ENCODE measurements at places on chromosomes 12 and 14.
A peak's percentile ranks its signal among the peaks of the same experiment; 100 is the strongest.

GRCh38 chr12:29282031-29282816 lies 98.7 kb downstream of the ERGIC2 start:
- peak; percentile 75 for DNase-seq

DNA sequence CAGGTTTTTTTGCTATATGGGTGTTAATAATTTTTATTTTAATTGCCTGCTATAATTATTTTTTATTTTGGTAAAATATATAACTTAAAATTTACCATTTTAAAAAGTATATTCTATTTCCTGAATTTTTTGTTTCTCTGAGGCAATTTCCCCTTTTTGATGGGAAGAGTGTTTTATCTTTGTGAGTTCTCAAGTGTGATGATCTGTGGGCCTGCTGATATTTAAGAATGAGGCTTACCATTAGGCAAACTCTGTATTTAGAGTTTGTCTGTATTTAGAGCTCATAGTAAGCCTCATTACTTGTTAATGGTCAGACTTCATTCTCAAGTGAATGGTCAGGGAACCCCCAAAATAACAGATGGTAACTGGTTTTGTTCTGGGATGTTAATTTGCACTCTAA lies 48.0 kb downstream of the WNK1 start:
- no peak for DNase-seq

DNA sequence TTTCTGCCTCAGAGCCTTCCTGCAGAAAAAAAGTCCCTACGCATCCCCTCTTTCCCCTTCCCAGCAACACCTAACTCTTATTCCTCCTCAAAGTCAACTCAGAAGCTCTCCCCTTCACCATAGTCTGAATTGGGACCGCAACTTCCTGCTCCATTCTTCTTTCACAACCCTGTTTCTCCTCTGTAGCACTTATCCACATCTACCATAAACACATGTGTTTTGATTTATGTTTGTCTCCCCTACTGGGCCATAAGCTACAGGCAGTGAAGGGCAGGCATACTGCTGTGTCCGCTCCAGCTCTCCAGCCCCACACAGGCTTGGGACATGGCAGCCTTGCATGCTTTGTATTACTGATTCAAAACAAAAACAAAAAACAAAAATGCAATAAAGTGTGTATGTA lies 5.9 kb downstream of the SDR9C7 start:
- DNase-seq, result peak; percentile 21

DNA sequence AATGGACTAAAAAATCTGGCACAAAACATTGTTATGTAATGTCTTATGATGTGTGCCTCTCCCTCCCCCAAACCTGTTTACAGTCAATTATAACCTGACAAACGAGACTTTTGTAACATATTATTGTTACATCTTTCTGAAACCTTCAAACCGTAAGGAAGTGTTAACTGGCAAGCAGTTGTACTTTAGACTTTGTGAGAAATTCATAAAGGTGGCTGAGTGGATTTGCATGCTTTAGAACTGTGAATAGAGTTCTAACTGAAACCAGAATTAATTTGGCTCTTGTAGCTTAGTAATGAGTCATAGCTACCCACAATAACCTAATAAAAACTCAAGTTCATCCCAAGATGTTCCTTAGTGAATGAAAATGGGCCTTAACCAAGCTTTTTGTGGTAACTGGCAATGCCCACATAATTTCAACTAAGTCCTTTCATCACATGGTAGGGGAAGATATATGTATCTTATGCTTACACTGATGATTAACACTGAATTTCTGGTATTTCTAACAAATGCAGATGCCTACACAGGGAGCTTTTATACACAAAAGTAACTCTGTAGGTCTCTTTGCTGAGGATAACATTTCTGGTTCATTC lies 29.7 kb downstream of the RAD9B start:
- peak; percentile 74 for DNase-seq

- peak; percentile 57 for DNase-seq
Observed at GRCh38 chr12:107320929-107321631, 227.7 kb upstream of the CRY1 start.

DNA sequence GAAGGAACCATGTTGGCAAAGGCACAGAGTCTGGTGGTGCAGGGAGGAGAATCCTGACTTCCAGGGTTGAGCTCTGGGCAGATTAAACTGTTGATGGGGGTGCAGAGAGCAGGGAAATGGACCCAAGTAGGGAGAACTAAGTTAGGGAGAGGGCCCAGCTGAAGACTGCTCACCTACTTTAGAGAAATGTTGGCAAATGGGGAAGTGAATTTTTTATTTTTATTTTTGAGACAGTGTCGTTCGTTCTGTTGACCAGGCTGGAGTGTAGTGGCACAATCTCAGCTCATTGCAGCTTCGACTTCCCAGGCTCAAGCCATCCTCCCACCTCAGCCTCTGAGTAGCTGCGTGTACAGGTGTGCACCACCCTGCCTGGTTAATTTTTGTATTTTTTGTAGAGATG lies 32.1 kb upstream of the TUBA1A start:
- no peak for DNase-seq

GRCh38 chr12:79688376-79689060 lies 2.2 kb downstream of the PAWR start:
- peak; percentile 35 for DNase-seq

GRCh38 chr14:70812124-70812818 lies 3.0 kb upstream of the MAP3K9 start:
- no peak for DNase-seq

GRCh38 chr12:50936821-50937530 lies 15.4 kb upstream of the HIGD1C start:
- no peak for DNase-seq

DNA sequence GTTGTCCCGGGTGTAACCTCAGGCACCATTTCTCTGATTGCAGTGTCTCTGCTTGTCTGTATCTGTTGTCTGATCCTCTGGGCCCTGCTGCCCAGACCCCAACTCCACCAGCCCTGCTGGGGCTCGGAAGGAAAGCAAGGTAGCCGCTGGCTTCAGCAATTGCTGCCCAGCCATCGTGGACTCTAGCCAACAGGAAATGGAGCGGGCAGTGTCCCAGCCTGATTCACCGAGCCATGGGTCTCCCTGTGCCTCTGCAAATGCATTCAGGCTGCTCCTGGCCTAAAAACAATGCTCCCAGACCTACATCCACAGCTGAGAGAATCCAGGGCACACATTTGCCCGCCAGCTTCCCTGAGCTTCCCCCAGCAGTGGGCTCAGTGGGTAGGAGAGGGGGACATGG lies 9.2 kb downstream of the TUNAR start:
- DNase-seq, result no peak

DNA sequence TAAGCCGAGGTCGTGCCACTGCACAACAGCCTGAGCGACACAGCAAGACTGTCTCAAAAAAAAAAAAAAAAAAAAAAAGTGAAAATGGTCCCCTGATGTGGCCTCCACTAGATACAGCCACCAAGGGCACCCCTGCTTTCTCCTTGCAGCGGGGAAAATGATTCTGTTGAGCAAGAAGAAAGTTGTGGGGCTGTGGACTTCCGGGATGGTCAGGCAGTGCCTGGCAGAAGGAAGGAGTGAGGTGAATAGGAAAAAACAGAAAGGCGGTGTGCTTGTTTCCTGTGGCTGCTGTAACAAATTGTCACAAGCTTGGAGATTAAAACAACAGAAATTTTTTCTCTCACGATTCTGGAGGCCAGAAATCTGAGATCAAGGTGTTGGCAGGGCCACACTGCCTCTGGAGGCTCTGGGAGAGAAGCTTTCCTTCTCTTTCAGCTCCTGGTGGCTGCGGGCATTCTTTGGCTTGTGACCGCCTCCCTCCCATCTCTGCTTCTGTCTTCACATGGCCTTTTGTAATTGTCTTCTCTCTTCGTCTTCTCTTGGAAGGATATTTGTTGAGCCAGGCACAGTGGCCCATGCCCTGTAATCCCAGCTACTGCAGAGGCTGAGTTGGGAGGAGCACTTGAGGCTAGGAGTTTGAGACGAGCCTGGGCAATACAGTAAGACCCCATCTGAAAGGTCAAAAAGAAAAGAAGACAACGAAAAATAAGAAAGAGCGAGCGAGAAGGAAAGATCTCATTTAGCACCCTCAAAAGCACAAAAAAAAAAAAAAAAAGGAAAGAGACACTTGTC lies 116.6 kb upstream of the MED13L start:
- DNase-seq, result no peak

DNA sequence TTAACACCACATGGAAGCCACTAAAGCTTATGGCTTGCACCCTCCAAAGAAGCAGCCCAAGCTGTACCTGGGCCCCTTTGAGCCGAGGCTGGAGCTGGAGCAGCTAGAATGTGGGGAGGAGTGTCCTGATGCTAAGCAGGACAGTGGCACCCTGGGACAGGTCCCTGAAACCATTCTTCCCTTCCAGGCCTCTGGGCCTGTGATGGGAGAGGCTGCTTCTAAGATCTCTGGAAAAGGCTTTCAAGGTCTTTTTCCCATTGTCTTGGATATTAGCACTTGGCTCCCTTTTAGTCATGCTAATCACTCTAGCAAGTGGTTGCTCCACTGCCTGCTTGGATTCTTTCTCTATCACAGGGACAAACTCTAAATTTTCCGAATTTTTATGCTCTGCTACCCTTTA lies 40.9 kb downstream of the OSBPL8 start:
- DNase-seq, result no peak

- no peak for DNase-seq
Observed at GRCh38 chr12:15806826-15807225, 17.6 kb upstream of the EPS8 start.

DNA sequence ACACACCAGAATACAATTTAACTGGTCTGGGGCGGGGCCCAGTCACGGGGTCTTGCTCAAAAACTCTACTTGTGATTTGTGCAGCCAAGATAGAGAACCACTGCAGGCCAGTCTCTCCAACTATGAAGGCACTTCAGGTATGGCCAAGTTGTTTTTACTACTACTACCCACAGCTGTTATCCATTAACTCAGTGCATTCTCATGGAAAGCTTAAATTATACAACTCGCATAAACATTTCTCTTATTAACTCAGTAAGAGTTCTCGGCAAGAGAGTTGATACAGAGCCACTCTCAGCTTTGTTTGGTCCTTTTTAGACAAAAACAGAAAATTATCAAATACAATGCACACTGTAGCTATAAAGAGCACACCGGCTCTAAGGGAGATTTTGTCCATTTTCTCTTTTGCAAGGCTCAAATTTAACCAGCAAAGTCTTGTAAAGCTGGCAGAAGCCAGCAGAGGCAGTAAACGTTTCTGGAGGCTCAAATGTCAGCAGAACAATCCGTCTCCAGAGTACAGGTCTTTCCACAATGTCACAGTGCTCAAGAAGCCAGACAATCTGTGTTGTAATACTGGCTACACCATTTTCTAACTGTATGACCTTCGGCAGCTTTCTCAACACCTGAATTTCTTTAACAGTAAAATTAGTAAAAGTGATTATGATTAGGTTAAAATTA lies 85.9 kb downstream of the PTGER2 start:
- peak; percentile 63 for DNase-seq

DNA sequence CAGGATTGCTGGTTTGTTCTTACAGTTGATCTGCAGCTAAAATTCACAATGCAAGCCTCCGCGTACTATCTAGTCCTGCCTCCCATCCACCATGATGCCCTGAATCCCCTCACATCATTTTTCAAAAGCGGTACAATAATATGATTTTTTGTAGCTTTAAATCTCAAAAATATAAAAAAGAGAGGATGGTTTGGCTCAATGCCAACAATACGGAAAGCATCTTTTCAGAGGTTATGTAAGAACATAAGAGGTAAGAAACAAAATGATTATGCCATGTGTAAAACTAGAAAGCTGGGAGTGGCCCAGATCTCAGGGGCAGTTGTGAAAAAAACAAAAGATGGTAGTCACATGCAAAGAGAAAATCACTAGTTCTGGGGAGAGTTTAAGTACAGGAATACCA lies 24.0 kb upstream of the ZDHHC17 start:
- no peak for DNase-seq

Measured in fibroblast of skin of abdomen (primary cell).